Germinal center (tissue), 1 donor: ENCODE measurements at places on chromosomes 11 and 22.
A peak's percentile ranks its signal among the peaks of the same experiment; 100 is the strongest.

- DNase-seq = no peak
Observed at GRCh38 chr11:75337195-75337654, 14.2 kb downstream of the ARRB1 start.

DNA sequence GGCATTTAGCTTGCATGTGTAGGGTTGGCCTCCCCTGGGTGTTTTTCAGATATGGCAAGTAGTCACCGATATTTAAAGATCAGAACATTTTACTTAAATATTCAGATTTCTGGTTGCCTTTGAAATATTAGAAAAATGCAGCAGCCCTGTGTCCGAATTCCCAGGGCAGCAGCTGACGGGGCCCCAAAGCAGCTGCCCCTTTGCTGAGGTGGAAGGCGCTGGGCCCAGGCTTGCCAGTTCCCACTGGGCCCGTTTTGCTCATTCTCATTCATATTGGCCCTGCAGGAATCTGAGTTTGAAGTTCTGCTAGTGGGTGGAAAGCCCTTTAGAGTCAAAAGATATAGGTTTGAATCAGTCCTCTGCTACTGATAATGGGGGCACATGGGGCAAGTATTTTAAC, 692.1 kb downstream of the OPCML start:
- no peak for DNase-seq

- no peak for DNase-seq
Observed at GRCh38 chr11:20762980-20763379, 93.6 kb downstream of the NELL1 start.

DNA sequence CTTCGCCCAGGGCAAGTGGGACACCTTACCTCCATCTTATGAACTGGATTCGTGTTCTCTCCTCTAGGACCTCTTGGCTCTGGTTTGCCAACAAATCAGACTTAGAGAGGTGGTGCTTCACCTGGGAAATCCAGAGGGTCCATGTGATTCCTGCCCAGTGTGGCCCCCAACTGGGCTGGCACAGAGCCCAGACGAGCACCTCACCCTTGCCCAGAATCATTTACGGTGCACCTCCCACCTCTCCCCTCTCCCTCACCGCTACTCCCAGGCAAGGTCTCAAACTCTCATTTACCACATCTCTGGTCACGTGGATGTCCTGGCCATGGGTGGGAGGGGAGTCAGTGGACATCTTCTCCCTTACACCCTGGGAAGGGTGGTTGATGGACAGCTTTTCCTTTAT, 1.1 kb downstream of the SPATA19 start:
- no peak for DNase-seq

DNA sequence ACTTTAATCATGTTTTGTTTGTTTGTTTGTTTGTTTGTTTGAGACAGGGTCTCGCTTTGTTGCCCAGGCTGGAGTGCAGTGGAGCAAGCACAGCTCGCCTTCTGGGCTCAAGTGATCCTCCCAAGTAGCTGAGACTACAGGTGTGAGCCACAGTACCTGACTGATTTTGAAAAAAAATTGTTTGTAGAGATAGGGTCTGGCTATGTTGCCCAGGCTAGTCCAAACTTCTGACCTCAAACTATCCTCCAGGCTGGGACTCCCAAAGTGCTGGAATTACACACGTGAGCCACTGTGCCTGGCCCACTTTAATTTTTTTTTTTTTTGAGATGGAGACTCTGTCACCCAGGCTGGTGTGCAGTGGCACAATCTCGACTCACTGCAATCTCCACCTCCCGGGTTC, 74.8 kb upstream of the CLDN5 start:
- DNase-seq = no peak

DNA sequence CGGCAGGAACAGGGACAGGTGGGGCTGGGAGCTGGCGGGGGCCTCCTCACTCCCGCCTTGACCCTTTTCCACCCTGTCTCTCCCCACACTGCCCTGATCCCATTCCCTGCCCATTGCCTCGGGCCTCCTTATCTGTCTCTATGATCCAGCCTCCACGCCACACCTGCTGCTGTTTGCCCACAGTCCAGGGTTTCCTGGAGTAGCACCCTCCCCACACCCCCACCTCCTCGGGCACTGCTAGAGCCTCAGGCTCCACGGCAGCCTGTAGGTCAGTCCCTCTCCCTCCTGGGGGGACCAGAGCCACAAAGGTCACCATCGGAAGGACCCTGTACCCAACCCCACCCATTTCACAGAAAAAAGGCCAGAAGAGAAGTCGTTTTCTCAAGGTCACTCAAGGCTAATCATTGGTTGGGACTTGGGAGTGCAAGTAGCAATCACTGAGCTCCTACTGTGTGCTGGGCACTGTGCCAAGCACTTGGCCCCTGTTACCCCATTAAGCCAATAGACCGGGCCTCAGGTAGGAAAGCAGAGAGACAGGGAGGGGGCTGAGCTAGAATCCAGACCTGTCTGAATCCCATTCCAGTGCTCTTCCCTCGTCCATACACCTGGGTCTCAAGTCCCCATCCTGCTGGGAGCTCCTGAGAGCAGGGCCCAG, 71.8 kb downstream of the PDE2A start:
- DNase-seq = no peak

GRCh38 chr11:81725701-81726100, 1008.0 kb downstream of the FAM181B start:
- no peak for DNase-seq

- DNase-seq = no peak
Observed at GRCh38 chr11:60059521-60060240, 3.2 kb downstream of the MS4A3 start.

DNA sequence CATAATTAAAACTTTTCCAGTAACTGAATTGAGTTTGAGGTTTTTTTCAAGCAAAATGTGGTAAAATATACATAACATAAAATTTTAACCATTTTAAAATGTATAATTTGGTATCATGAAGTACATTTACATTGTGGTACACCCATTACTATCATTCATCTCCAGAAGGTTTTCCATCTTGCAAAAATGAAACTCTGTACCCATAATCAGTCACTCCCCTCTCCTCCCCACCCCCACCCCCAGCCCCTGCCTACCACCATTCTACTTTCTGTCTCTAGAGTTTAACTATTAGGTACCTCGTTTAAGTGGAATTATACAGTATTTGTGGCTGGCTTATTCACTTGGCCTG, 63.7 kb downstream of the MICAL2 start:
- DNase-seq = no peak

GRCh38 chr11:87405843-87406242, 368.1 kb downstream of the TMEM135 start:
- no peak for DNase-seq

GRCh38 chr11:62420882-62421281, 2.0 kb downstream of the SCGB1A1 start:
- no peak for DNase-seq

GRCh38 chr11:15829312-15829711, 527.0 kb downstream of the SOX6 start:
- DNase-seq = no peak

GRCh38 chr22:18111759-18112330, 1.2 kb downstream of the TUBA8 start:
- no peak for DNase-seq

DNA sequence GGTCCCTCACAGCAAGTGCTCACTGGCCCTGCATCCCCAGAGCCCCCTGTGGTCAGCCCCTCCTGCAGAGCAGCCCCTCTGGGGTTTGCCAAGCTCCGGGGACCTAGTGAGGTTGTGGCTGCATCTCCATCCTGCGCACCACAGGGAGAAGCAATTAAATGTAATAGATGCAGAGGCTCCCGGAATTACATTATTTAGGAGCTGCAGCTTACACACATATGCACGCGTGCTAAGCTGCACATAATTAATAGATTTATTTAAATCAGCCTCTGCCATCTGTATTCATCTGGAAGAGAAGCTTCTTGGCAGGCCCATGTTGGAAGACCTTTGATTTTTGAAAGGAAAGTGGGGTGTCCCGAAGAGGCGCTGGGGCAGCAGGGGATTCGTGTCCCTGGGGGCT, 1271.5 kb downstream of the BRD1 start:
- no peak for DNase-seq

DNA sequence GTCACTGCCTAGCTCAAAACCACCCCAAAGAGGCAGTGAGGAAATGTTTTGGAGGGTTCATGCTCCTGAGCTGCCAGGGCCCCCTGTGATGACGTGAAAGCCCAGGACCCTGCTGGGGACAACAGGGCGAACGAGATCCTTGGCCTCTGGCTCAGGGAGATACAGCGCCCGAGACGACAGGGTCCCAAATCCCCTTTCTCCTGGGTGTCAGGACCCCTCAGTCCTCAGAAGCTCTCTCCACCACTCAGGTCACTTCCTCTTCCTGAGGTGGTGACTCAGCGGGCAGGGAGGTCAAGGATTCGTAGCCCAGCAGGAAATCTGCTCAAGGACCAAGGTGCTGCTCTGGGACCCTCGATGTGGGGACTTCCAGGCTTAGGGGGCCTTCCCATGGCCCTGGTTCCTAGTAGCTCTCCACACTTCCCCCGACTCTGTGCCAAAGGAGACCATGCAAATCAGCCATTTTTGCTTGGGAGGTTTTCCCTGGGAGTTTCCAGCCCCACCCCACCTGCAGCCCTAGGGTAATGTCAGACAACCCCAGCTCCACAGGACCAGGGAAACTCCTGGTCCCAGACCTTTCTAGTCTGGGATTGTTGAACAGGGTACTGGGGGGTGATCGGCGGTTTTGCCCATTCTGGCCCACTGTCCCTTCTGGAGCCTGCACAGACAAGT, 12.8 kb downstream of the BCL9L start:
- DNase-seq = no peak

- DNase-seq = peak; percentile 28
Observed at GRCh38 chr22:40237241-40237640, 59.5 kb downstream of the TNRC6B start.

DNA sequence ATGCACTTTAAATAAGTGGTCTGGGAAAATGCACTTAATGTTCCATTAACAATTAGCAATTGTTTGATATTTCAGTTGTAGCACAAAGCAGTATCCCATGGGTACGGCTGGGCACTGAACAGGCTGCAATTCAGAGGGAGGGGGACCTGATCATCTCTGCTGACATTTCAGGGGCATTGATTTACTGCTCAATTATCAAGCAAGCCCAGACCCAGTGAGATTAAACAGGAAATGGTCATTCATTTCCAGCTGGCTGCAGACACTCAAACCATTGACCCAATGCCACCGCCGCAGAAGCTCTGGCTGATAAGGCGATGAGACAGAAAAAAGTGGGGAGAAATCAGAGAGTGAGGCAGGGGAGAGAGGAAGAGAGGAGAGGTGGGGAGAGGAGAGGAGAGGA, 1.2 kb downstream of the GPR83 start:
- no peak for DNase-seq

- no peak for DNase-seq
Observed at GRCh38 chr22:50347157-50347556, 4.0 kb downstream of the PPP6R2 start.

GRCh38 chr11:60530454-60531100, 15.4 kb downstream of the MS4A13 start:
- DNase-seq = no peak

DNA sequence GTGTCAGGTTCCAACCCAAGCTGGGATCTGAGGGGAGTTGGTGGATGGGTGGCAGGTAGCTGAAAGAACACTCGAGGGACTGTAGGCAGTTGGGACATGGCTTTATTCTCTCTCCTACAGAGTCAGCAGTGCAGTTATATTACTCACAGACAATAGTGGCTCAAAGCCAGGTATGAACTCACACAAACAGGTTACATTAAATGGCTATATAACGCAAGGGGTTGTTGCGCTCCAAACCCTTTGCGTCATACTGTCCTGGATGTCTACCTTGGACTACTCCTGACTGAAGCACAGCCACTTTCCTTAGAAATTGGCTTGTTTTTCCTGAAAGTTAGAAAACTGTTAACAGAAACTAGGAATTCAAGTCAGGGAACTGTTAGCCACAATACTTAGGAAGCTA, 66.4 kb upstream of the OR4B1 start:
- DNase-seq = no peak

- no peak for DNase-seq
Observed at GRCh38 chr11:2778630-2779498, 79.1 kb upstream of the KCNQ1OT1 start.

- no peak for DNase-seq
Observed at GRCh38 chr22:40290516-40290915, 55.8 kb upstream of the ADSL start.

DNA sequence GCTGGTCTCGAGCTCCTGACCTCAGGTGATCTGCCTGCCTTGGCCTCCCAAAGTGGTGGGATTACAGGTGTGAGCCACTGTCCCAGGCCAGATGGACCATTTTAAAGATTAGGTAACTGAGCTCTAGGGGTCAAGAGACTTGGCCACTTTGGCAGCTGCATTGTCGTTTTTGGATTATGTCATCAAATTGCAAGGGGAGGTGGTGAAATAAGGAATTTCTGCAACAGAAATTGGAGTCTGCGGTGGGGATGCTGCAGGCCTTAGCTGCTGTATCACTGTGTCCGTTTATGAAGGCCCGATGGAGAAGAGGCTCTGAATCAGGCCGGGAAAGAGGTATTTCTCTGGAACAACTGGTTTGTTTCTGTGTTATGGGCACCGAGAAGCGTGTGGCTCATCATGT, 34.6 kb downstream of the PTPRJ start:
- DNase-seq = no peak

DNA sequence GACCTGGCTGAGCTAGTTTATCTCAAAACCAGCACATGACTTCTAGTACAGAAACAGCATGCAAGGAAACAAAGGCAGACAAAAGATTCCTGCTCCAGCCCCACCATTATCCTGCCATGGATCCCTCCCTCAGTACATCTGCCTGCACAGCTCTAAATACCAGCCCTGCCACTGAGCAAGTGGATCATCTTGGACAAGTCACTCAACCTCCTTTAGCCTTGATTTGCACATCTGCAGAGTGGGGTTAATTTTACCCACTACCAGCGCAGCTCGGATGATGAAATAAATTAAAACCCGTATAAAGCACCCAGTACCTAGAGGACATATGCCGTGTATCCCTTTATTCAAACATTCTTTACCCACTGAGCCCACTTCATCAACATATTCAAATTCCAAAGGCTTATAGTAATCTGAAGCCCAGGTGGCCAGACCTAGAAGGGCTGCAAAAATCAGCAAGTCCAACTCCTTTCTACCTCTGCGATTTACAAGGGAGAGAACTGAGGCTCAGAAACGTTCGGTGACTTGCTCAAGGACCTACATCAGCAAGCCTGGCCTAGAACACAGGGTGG, 7.5 kb downstream of the SYN3 start:
- no peak for DNase-seq

DNA sequence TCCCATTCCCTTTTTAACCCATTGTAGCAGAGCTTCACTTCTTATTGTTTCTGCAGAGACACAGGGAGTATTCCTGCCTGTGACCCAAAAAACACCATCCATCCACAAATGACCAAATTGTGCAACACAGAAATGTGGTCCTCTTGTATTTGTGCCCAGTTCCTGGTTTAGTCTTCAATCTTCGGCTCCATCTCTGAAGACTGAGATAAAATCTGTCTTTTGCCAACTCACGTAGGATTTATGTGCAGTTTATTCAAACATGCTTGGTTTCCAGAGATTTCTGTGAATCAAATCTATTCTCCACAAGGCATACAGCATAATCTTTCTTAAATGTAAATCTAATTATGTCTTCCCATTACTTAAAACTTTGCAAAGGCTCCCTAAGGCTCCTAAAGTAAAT, 307.0 kb downstream of the AASDHPPT start:
- DNase-seq = no peak

GRCh38 chr22:40243891-40244290, 66.2 kb downstream of the TNRC6B start:
- DNase-seq = no peak
